ENCODE measurements at places on chromosomes 2 and 18.

DNA sequence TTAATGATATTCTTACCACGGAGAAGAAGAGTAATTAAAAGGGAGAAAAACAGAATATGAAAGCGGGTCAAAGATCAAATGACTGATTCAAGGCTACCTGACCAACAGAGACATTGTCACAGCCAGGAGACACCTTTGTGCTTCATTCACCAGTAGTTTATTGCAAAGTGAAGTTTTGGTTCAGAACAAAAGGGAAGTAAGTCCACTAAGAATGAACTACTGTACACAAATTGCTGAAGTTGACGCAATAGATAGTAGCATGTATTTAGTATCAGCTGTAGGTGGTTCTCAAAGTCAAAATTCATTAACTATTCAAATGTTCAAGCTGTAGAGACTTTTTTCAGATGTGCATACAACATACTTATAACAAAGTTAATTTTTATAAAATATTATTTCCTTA is 64.7 kb upstream of the COX7A2L start:
- no peak for DNase-seq

DNA sequence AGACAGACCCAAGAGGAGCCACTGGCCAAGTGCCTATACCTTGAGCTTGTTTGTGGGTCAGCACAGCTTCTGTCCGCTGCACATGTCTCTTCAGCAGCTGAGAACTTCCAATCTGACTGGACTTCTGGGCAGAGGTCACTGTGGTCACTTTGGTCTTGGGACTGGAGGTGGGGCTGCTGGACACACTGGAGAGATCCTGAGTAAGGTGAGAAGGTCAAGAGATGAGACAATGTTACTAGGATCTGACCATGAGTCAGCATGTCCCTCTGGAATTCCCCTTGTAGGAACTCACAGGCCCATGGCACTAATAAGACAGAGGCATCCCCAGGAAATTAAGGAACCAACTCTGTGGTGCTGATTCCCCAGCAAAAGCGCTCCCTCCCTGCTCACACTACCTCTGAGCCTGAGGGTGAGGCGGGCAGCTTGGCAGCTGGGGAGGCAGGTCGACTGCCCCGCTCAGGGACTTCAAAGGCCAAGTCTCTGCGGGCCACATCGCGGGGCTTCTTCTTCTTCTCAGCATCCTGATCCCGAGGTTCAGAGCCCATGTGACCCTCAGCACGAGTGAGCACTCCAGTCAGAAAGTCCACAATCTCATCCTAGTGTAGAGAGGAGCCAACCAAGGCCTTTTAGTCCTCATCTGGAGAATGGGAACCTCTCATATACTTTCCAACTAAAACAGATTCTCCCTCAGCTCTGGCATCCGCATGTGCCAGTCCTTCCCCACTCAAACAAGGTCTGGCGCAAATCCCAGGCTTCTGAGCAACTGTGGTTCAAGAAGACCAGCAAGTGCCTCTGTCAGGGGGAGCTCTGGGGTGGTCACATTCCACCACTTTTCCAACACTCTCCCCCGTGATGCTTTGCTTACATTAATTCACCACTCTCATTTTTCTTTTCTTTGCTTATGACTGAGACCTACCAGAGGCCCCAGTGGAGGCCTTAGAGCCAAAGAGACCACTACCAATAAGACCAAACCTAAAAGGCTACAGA is 29.4 kb downstream of the KANSL3 start:
- no peak for DNase-seq

- no peak for DNase-seq
Observed at GRCh38 chr18:7847357-7848053, 280.4 kb downstream of the PTPRM start.

DNA sequence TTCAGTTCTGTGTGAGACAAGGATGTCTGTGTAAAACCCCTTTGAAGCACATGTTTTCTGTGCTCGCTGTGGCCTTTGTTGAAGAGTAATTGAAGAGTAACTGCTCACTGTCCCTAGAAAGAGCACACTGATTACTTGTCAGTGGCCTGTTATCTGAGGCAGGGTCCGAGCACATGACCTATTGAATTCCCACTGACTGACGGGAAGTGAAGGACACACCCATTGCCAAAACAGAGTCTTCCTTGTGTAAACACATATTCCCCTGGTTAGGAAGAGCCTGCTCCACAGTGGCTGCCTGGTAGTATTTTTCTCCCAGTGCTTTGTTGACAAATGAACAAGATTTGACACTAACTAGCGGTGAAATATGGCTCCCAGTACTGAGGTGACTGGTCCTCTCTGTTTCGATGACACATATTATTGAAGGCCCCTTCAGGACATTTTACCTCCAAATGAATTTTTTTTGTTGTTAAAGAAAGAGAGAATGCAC is 148.5 kb upstream of the GYPC start:
- DNase-seq = no peak

DNA sequence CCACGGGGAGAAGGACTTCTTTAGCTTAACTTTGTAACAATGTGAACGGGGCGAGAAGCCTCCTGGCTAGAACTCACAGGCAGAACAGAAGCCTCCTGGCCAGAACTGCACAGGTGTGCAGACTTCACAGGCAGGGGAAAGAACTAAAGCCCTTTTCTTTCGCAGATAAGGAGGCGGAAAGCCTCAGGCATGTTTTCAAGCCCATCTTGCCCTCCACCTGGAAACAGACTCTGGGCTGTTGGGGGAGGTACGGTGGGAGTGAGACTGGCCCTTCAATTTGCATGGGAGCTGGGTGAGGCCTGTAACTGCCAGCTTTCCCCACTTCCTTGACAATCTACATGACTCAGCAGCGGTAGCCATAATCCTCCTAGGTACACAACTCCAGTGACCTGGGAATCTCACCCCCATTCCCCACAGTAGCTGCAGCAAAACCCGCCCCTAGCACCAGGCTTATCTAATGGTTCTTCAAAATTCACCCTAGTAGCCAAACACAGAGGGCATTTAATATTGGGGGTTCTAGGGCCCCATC is 22.9 kb upstream of the ABCA12 start:
- no peak for DNase-seq

GRCh38 chr2:130259594-130259993 is 61.4 kb upstream of the TUBA3E start:
- no peak for DNase-seq

GRCh38 chr2:234060236-234060635 is 9.7 kb downstream of the SPP2 start:
- no peak for DNase-seq

DNA sequence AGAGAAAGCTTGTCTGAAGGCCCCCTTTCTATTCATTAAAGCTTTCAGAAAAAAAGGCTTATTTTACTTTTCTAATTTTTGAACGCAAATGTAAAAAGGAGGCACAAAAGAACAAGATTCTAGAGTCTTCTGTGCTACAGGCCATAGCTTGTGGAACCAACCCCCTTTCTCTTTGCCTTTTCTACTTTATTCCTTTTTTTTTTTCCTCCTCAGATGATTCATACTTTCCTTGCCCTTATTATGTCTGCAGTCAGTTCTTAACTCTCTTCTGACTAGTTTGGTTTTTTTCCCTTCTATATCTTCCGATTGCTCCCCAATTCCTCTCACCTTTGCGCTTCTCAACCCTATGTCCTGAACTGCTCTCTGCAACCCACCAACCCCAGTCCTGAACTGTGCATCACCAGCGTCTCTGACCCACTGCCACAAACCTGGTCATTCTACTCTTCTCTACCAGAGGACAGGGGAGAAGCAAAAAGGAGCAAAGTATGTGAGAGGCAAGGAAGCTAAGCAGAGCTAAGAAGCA is 56.9 kb upstream of the WIPF1 start:
- no peak for DNase-seq

DNA sequence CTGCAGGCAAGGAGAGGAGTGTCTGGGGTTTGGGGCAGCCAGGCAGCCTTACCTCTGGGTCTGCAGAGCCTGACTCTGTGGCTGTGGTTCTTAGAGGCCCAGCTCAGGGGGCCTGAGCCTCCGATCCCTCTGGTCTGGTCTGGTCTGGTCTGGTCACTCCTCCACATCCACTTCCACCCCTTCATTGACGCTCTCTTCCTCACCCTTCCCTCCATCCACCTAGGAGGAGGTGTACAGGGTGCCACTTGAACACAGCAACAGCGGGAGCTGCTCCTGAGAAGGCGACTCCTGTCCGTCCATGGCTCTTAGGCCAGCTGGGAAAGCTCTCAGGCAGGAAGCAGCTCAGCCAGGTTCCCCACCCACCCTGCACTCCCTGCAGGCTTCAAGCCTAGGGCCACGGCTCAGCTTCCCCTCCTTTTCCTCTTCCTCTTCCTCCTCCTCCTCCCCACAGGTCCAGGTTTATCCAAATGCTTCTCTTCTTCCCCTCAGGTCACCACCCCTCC is 16.9 kb downstream of the GPR55 start:
- DNase-seq = no peak

DNA sequence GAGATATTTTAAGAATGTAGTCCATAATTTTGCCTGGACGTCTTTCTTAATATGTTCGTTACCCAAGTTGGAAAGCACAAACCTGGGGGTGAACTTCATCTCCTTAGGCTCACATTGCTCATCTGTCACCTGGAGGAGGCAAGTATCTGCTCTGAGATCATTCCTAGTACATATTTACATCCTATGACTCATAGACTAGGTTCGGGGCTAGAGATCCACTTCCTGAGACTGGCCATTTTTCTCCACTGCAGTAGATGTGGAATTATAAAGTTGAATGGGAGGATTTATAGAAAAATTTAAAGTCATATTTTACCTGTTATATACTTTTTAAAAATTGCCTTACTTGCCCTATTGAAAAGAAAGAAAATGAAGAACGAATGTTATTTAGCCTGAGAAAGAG is 77.5 kb upstream of the PROKR1 start:
- no peak for DNase-seq

DNA sequence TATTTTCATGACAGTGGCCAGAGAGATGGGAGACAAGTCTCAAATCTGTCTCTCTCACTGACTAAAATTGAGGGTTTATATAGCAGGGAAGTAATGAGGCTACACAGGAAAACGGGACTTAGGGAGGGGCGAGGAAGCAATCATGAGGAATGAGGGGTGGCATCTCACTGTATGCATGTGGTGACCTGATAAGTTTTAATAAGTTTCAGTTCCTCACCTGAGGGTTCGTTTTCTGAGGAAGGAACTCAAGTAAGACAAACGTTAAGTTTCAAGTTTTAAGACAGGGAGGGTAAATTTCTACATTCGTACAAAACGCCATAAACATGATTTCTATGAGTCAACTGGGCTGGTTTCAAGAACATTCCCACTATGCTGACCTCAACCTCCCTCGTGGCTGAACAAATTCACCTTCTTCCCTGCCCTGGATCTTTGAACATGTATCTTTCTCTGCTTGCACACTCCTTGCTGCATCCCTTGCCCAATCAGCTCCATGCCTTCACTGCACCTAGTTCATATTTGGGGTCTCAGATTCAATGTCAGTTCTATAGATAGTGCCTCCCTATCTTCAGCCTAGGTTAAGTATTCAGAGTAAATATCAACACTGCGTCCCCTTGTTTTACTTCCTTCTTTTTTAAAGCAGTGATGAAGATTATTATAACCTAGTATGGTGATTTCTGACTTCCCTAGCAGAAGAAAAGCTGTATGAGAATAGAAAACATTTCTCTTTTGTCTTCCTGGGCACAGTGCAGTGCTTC is 53.3 kb upstream of the CNTNAP5 start:
- DNase-seq = no peak

DNA sequence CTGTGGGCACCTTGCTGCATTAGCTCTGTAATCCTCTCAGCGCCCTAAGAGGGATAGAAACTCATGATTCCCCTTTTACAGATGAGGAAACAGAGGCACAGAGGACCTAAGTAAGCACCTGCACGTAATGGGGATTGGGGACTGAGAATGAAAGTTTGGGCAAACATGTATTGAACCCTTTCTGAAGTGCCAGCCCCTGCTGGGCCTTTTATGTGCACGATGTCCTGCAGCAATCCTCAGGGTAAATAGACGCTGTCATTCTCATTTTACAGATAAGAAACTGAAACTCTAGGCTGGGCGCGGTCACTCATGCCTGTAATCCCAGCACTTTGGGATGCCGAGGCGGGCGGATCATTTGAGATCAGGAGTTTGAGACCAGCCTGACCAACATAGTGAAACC is 117.4 kb downstream of the STPG4 start:
- DNase-seq = no peak

- DNase-seq = peak; percentile 76
Observed at GRCh38 chr2:234257859-234258561, 207.5 kb downstream of the SPP2 start.

DNA sequence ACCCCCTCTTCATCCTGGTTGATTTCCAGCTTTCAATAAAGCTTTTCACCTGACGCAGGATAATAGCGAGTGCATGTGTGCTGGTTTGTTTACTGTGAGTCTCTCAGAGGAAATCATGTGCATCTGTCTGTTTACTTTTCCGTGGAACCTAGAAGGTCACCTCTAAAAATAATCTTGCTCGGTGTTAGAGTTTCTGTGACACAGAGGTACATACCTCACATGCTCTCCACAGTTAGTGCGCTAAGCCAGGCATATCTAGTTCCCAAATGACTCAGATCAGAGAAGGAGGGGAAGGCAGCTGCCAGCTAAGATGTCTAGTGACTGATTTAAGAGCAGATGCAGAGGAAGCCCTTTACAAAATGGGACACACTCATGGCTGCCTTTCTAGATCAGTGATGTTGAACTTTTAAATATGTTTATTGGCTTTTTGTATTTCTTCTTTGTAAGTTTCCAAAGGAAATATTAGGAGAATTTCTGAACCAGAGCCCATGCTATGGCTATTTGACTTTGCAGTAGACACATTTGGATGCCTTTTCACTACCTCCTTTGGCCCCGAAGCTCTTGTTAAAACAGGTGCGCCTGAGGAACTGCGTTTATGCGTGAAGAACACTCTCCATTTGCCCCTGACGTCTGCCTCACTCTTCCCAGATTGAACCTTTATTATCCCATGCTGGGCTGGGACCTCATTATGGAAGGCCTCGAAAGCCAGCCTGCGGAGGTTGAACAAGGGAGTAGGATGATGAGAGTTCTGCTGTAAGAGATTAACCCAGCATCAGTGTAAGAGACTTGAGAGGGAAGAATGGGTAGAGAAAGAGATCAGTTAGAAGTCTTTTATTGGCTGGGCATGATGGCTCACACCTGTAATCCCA is 145.6 kb downstream of the FAM161A start:
- peak; percentile 54 for DNase-seq

GRCh38 chr2:24919037-24919505 is 966 bp downstream of the ADCY3 start:
- DNase-seq = peak; percentile 45

DNA sequence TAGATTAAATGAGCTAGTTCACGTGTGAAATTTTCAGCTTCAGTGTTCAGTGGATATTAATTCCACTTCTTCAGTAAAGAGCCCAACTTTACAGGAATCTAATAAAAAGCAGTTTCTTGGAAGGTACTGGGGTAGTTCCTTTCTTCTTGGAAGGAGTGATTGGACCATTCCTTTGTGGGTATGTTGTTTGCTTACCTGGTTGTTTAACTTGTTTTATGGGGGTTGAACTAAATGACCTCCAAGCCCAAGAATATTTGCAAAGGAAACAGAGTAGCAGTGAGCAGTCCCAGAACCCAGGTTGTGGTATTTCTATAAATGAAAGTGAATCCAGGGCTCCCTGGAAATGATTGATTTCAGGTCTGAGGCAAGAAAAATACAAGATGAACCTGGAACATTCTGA is 31.4 kb downstream of the KCNJ13 start:
- no peak for DNase-seq

- DNase-seq = no peak
Observed at GRCh38 chr2:6181926-6182325, 489.7 kb downstream of the SOX11 start.
